ENCODE measurements at places on chromosomes 2 and 18. TPM values are rescaled to one million over a fixed set of nuclear protein-coding genes. Genes with fewer than 3 reads are reported as not detected.

GRCh38 chr2:103401621-103402020, 639.8 kb downstream of the TMEM182 start:
- DNase-seq, result no peak

The FOXI3 gene
- polyA plus RNA-seq, result not detected

The TXNDC9 gene
- 36.7 TPM for polyA plus RNA-seq

GRCh38 chr2:217338306-217338916, 478.5 kb upstream of the TNP1 start:
- peak; percentile 43 for DNase-seq

DNA sequence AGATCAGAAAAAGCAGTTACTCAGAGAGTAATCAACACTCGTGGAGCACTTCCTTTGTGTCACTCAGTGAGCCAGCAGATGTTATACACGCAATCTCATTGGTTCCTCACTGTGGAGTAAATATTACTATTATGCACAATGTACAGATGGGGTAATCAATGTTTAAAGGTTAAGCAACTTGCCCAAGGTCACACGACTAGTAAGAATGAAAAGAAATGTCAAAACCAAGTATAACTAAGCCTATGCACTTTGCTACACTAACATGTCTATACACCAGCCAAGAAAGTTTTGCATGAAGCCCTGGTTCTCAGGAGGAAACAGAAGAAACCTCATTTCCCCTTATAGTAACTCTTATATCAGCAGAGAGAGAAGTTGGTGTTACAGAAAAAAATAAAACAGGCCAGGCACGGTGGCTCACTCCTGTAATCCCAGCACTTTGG, 5.4 kb downstream of the METTL21A start:
- no peak for DNase-seq

All from A549 (cell line).